Fibroblast of skin of left quadriceps (primary cell): ENCODE measurements at places on chromosomes 4 and X.

DNA sequence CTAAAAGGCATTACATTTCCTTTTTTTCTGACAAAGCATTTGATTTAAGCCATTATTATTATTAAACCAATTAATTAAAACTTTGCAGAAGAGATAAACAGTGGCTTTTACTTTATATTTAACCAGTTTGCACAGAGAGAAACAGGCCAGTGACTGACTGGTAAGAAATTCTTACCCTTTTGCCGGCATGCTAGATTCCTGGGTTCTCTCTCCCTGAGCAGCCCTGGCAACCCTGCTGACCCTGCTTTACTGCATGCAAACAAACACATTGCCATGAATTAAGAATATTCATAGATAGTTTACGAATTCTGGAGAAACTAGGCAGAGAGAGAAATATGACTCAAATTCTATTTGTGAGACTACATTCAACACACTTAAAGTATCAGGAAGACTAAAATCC is 1381.4 kb upstream of the IGFBP7 start:
- DNase-seq: no peak

GRCh38 chr4:57100979-57101651 is 9.1 kb downstream of the IGFBP7 start:
- DNase-seq: no peak

GRCh38 chr4:153215921-153216320 is 11.7 kb downstream of the TRIM2 start:
- no peak for DNase-seq

DNA sequence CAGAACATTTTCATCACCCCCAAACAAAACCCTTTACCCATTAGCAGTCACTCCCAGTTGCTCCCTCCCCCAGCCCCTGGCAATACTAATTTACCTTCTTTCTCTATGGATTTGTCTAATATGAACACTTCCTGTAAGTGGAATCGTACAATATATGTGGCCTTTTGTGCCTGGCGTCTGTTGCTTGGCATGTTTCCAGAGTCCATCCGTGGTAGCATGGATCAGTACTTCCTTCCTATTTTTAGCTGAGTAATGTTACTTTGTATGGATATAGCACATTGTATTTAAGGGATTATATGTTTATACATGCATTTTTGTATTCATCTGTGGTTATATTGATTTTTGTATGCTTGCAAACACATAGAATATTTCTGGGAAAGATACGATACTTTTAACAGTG is 48.2 kb downstream of the PPEF1 start:
- no peak for DNase-seq

- no peak for DNase-seq
Observed at GRCh38 chr4:101345271-101345595, 2.1 kb downstream of the PPP3CA start.

DNA sequence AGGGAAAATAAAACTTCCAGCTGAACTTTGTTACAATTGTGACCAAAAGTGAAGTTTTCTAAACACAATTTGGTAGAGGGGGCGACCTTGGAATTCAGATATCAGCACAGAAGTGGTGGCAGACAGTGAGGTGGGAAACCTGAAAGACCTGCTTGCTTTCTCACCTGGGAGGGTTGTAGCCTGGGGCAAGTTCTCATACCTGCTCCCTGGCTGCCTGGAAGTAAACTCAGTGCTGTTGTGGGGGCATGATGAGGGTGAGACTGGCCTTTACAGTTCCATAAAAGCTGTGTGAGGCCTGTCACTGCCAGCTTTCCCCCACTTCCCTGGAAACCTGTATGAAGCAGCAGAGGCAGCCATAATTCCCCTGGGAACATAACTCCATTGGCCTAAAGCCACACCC is 1180.2 kb downstream of the FAM133A start:
- DNase-seq: no peak

GRCh38 chrX:102723456-102723855 is 2.9 kb downstream of the GPRASP3 start:
- DNase-seq: no peak

DNA sequence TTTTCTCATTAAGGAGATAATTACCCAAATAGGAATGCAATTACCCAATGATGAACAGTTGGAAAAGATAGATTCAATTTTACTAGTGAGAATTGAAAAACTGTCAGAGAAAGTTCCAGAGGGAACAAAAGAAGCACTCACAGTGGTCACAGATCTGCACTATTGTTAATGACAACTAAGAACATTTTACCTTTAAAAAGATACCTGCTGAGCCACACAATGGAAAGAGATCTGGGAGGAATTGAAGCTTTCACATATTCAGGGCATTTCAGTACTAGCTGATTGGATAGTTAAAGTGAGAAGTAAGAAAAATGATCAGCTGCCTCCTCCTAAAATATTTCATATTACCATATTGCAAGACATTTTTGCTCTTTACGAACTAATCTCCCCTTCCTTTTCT is 1822.2 kb downstream of the STIM2 start:
- no peak for DNase-seq

- DNase-seq: peak; percentile 56
Observed at GRCh38 chr4:56128213-56128612, 179.5 kb downstream of the CEP135 start.

DNA sequence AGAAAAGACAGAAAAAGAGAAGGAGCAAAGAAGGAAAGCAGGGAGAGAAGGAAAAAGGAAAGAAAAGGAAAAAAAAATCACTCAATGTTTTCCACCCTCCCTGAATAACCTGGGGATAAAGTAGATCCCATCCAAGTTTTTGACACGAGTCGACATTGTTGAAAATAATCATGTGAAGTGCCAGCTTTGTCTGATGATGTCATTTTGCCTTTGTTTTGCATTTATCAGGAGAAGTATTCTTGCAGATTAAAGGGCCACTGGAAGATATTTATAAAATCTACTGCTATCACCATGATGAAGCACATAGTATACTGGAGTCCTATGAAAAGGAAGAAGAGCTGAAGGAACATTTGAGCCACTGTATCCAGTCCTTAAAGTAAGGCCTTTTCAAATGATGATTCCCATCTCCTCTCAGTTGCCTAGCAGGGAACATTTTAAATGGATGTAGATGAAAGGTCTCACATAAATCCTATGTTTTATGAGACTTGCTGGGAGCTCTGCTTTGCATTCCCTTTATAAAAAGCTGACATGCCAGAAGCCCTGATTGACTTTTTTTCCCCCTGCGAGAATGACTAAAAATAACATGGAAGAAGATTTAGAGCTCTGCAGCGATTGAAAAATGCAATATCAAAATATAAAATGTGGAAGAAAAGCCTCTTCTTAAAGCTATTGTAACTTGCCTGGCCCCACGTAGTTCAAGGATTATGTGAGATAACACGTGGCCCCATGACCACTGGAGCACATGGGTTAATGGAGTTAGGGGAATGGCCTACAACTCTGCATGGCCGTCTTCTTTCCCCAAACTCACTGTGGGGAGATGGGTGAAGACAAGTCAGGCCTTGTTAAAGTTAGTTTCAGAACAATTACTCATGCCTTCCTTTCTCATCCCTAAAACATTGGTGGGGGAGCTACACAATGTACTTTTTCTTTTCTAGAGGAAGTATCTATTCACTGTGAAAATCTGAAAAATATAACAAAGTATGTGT is 77.5 kb downstream of the INTS12 start:
- no peak for DNase-seq

- DNase-seq: no peak
Observed at GRCh38 chrX:66191563-66191962, 27.5 kb downstream of the HEPH start.

- no peak for DNase-seq
Observed at GRCh38 chr4:127781300-127782024, 660 bp upstream of the HSPA4L start.

DNA sequence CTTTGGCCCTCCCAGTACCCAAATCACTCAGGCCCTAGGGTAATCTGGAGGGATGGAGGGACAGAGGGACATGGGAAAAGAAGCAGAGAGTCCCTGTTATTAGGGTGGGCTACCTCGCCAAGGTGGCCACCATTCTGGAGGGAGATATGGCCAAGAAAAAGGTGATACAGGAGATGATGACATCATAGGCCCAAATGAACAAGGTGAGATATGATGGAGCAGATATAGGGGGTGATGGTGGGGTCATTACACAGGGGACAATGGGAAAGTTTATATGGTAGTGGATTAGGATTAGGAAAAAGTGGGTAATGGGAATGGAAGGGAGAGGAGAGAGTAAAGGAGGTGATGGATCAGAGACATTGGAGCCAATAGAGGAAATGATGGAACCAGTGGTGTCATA is 12.9 kb upstream of the SYP start:
- no peak for DNase-seq

GRCh38 chrX:106927023-106927422 is 6.8 kb downstream of the CLDN2 start:
- no peak for DNase-seq

- no peak for DNase-seq
Observed at GRCh38 chrX:37646254-37646653, 39.3 kb upstream of the XK start.

GRCh38 chrX:45228126-45228525 is 27.4 kb upstream of the DIPK2B start:
- no peak for DNase-seq

- no peak for DNase-seq
Observed at GRCh38 chr4:7646384-7647061, 211.8 kb upstream of the PSAPL1 start.

DNA sequence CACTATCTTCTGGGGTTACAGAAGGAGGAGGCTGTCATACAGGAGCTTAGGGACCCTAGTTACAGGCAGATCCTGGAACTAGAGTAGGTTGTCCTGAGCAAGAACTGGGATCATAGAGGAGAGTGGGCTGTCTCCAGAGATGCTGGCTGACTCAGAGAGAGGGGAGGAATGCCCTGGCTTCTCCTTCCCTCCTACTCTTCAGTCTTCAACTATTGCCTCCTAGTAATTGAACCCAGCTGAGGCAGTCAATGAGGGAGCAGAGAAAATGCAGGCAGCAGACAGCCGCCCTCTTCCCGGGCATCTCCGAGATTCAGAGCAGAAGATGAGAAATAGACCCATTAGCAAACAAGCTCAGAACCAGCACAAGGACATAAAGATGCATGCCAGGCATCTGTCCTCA is 118.3 kb upstream of the PDE5A start:
- no peak for DNase-seq

GRCh38 chrX:16772460-16772859 is 13.8 kb upstream of the TXLNG start:
- DNase-seq: no peak

- no peak for DNase-seq
Observed at GRCh38 chr4:146763560-146763959, 124.9 kb downstream of the POU4F2 start.

- no peak for DNase-seq
Observed at GRCh38 chr4:71663780-71664179, 120.1 kb downstream of the GC start.

DNA sequence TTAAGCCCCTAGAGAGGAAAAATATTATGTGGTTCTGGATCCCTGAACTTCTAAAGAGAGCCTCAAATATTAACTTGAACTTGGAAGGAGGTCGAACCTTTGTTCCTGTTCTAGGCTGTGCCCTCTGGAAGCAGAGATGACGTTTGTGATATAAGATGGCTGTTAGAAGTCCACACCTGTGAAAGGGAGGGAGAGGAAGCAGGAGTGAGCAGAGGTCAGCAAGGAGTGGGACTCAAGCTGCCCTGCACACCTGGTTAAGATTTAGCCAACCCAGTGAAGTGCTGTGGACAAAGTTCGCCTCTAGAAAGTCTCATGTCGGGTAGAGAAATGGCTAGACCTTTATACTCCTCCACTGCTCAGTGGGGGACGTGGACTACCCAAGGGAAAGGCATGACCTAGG is 566.2 kb downstream of the MID1IP1 start:
- no peak for DNase-seq
